Pulmonary artery endothelial cell (primary cell): ENCODE measurements at places on chromosomes 12 and 14.
A peak's percentile ranks its signal among the peaks of the same experiment; 100 is the strongest.

DNA sequence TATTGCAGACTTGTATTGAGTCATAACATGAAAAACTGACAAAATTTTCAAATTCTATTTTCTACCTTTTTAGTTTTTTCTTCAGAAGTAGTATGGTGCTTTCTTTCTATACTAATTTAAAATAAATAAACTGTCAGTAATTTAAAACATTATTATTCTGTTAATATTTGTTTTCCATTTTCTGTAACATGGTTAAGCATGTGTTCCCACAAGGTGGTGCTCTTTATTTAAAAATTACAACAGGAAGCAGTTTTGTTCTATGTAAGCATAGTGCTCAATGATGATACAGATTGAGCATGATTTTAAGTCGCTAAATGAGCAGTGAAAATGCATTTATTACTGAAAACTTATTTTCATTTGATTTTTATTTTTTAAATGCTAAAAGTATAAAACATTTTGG lies 114.6 kb downstream of the PPFIA2 start:
- DNase-seq, result no peak

DNA sequence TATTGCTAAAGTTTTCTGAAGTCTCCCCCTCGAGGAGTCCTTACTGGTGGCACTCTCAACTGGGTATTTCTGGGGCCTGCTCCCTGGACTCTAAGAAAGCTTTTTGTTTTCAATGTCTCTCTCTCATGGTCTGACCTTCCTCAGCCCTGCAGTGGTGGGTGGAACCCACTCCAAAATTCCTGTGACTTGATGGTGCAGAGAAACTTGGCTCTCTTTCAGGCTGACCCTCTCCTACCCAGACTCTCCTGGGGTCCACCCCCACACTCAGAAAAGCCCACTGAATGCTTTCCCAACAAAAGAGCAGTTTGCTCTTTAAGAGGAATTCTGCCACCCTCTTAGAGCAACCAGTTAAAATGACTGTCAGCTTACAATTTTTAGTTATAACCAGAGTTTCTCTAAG lies 967 bp upstream of the PTCSC3 start:
- DNase-seq, result no peak

DNA sequence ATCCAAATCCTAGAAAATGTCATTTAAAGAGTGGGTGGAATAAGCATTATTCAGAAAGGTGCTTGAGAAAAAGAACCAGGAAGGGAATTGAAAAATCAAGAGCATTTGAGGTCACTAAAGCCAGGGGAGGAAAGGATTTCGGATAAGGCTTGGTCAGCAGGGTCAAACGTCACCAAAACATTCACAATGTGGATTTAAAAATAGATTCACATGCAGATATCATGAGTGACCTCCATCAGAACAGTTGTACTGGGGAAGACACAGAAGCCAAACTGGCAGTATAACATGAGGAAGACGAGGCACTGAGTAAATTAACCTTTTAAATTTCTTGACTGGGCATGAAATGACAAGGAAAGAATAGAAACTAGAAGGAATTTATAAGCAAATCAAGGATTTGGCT lies 175.1 kb upstream of the CCDC196 start:
- DNase-seq, result no peak

DNA sequence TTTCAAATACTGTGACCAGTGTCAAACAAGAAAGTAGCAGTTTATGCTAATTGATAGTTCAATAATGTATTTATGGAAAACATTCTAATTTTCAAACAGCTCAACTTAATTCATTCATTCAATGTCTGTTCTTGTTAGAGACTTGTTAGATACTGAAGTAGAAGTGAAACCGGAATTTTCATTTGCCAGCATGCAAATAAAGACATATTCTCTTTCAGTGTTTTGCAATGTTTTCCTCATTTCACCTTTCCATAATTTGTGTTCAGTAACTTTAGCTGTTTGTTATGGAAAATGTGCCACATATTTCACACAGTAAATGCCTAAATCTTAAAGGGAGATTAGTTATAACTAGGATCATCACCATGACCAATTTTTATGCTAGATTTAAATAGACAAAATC lies 21.2 kb downstream of the TAS2R50 start:
- DNase-seq, result no peak

DNA sequence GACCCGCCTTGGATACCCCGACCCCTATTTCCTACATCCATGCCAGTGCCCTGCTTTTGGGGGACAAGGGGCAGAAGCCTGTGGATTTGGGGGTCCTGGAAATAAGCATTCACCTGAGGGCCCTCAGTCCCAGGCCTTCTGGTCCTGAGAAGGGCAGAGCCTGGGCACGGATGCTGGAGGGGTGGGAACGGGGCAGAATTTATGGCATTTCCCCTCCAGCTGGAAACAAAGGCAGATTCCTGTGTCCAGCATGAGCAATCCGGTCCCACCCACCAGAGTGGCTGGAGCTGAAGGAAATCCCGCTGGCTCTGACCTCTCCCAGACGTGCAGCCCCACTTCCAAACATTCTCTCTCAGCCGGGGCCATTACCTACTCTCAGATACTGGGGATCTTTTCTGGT lies 9.3 kb downstream of the ANKRD33 start:
- peak; percentile 83 for DNase-seq

DNA sequence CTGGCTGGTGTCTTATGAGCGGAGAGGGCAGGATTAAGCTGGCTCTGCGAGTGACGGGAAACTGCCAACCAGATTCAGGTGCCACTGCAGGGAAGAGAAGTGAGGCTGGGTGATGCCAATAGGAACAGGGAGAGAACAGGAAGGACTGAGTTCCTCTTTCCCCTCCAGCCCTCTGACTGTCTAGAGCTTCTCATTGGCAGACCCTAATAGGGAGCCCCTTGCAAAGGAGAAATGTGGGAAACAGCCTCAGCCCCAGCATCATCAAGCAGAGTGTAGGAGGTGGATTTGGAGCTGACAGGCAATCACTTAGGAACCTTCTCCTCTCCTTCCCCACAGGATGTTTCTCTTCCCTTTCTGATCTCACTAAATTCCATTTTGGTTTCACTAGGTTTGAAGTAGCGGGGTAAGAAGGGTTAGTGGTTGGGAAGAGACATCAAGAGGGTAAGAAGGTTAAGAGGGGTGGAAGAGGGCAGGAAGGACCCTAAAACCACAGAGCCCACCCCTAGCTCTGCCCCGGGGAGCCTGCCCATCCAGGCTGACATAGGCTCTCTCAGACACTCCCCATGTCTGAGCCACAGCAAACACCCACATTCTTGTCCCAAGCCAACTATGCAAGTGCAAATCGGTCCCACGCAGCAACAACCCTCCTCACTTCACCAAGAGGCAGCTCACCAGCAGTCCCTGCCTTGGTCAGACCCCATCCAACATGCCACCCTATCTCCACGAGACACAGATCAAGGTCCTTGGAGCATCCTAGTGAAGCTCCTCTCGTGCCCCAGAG lies 111.1 kb downstream of the STAB2 start:
- no peak for DNase-seq

DNA sequence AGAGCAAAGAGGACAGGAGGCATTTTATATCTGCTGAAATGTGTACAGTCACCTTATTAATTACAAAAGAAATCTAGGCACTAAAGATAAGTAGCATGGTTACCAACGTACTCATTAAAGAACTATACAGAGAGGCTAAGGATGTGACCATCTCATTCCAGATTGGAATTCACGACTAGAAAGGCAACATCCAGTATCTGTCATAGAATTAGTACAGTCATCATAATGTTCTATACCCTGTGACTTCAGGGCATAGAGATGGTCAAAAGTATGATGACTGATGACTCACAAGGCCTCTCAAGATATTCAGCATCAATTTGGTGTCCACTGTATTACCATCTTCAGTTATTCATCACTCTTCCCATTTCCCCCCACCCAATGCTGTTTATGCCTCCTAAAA lies 144.0 kb upstream of the PLEKHG7 start:
- DNase-seq, result no peak

GRCh38 chr14:44940211-44940610 lies 21.5 kb downstream of the KLHL28 start:
- no peak for DNase-seq

- no peak for DNase-seq
These were observed 32.3 kb upstream of the MMP17 start for GRCh38 chr12:131795690-131796410.

DNA sequence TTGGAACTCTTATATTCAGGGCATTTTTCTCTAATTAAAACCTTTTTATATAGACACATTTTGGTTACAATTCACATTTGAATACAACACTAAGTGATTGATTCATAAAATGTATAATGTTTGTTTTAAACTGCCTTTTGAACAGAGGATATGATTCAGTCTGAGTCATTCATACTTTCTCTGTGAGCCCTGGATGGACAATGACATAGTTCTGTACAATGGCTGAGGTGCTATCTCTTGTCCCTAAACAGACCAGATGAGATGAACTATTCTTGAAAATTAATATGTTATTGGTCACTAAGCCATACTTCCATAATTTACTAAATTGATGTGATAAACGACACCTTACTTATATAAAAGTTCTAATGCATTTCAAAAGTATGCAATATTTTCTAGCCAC lies 199.7 kb upstream of the ATXN7L3B start:
- DNase-seq, result peak; percentile 30

GRCh38 chr12:49231878-49232655 lies 32.8 kb upstream of the TUBA1C start:
- no peak for DNase-seq

GRCh38 chr12:107856096-107856495 lies 81.6 kb downstream of the ASCL4 start:
- no peak for DNase-seq

GRCh38 chr12:70646850-70647249 lies 9.6 kb upstream of the PTPRB start:
- no peak for DNase-seq

DNA sequence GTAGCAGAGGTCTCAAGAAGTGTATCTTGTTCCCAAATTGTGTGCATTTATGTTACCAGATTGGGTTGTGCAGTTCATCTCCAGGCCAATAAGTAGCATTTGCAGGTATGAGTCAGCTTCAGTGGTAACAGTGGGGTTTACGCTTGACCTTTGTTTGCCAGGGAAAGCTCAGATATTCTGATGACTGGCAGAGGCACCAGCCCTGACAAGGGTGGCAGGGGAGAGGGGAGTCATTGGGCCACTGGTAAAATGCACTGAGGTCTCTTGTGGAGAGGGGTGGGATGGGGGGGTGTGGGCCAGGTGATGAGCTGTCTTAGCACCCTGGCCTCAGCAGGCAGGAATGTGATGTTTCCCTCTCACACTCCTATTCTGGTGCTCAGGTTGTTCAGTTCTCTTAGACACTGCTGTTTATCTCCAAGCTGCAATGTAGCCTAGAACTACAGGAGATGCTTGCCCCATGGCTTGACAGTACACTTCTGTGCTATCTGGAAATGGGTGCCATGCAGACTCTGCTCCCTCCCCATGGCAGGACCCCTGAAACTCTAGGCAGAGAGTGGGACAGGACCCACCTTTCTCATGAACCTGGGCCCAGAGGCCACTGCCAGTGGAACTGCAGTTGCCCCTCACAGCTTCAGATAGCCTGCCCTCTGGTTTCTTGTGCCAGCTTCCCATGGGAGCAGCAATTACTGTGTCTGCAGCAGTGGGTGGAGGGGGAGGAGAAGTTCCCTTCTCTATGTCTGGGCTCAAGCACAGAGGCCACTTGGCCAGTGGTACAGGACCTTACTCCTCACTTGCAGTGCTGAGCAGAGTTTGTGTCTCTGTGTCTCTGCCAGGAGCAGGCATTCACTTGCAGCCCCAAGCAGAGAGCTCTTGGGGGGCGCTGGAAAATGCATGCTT lies 31.9 kb downstream of the USP15 start:
- DNase-seq, result no peak

- DNase-seq, result no peak
These were observed 95.4 kb downstream of the PTPRO start for GRCh38 chr12:15417691-15418090.

GRCh38 chr12:66467932-66468331 lies 165.6 kb downstream of the HELB start:
- DNase-seq, result no peak

DNA sequence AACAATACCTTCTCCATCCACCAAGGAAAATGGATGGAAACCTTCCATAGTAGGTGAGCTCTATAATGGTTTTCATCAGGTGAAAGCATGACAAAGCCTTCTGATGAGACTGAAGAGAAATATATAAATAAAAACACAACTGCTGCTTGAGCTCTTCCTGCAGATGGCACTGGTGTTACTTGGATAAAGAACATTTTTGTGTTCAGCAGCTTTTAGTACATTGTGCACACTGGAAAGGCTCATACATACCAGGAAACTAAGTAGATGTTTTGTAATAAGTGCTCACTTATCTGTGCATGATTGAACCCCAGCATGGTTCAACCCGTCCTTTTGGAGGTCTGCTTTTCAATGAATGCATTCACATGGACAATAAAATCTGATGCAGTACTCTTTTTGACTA lies 357.3 kb upstream of the MIS18BP1 start:
- no peak for DNase-seq

- no peak for DNase-seq
These were observed 430.5 kb upstream of the SOX5 start for GRCh38 chr12:24379861-24380521.

DNA sequence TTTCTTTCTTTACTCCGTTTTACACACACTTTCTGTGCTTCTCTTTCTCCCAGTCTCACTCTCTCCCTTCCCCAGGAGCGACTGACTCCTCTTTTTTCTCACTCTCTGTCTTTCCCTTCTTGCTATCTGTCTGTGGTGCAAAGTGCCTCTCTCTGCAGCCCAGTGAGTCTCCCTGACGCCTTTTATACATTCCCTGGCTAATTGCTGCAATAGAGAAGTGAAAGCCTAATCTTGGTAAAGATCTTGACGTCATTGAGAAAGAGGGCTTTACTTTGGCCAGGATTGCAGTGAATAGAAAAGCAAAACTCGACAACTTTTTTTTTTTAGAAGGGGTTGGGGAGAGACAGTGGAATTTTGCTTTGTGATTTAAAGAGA lies 706 bp upstream of the DIO2 start:
- DNase-seq, result no peak

DNA sequence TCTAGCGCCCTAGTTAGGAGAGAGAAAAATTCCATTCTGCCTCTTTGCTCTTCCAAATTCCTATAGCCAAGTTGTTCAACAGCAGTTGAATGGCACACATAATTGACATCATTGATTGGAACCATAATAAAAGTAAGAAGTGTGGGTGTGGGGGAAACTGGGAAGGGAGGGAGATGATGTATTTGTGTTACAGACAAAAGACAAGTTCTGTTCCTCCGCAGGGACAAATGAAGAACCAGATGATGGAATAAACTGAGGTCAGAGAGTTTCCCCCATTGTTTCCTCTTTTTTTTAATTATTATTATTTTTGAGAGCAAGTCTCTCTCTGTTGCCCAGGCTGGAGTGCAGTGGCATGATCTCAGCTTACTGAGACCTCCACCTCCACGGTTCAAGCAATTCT lies 34.9 kb downstream of the GDF11 start:
- DNase-seq, result no peak

DNA sequence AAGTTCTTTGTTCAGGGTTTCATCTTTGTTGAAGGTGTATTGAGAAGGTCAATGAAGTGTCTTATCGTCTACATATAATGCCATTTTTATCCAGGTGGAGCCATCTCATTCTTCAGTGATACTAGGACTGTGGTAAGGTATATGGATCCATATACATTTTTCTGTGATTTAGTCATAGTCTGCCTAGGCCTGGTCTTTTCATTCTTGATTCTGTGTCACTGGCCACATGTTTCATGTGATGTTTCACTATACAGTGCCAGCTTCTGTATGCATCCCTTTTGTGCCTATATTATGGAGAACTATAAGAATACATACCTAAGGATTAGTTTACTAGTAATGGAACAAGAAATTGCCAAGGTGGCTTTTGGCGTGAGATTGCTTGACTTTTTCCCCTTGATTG lies 40.5 kb downstream of the VEZT start:
- DNase-seq, result no peak

GRCh38 chr12:120583478-120584030 lies 2.4 kb upstream of the POP5 start:
- peak; percentile 19 for DNase-seq
